Activated T-helper 17 cell treated with anti-CD3 and anti-CD28 coated beads, Interleukin-2, amount 50 U/mL, for 72 hours (primary cell): ENCODE measurements at places on chromosomes 2 and 18. TPM values are rescaled to one million over a fixed set of nuclear protein-coding genes. Genes with fewer than 3 reads are reported as not detected.
A peak's percentile ranks its signal among the peaks of the same experiment; 100 is the strongest.

TUBB8B gene
- total RNA-seq: 0.22 TPM

SCYGR4 gene
- total RNA-seq: not detected

GYPC gene
- total RNA-seq: 115 TPM

LGALSL gene
- 2.2 TPM for total RNA-seq

TP53I3 gene
- 2.7 TPM for total RNA-seq

CXCR1 gene
- not detected for total RNA-seq

SEPTIN10 gene
- 7.5 TPM for total RNA-seq

ANKRD30BL gene
- not detected for total RNA-seq

DNA sequence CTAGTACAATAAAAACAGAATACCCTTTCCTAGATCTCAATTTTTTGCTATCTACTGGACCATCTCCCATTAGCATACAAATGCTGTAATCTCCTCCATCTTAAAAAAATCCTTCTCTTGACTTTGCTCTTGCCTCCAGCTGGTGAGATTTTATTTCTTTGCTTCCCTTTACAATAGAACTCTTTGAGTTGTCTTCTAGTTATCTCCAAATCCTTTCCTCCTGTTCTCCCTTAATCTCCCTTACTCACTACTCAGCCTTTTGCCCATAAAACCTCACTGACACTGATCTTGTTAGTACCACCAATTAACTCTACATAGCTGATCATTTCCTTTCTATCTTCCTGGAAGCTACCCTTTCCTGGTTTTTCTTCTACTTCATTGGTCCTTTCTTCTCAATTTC, 63.5 kb upstream of the FRZB start:
- no peak for ATAC-seq

DNA sequence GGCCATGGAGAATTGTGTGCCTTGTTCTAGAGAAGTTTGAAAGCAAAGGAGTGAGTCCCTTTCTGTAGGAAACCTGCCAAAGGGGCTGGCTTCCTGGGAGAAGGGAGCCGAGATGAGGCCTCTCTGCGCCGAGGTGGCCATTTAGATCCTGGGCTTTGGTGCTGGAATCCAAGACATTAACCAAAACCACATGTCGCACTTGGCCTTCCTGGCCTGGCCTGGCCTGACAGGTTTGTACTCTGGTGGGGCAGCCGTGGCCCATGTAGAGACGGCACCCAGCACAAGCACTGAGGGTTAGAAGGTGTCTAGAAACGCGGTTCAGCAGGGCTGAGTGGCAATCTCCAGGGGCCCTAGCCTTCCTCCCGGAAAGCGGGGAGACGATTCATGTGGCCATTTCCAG, 7.1 kb downstream of the CNNM3 start:
- ATAC-seq: no peak

GRCh38 chr2:207334624-207335371, 169.1 kb upstream of the KLF7 start:
- ATAC-seq: peak; percentile 50

GRCh38 chr18:42839408-42839807, 276.1 kb downstream of the RIT2 start:
- no peak for ATAC-seq

GRCh38 chr2:54559593-54560145, 103.5 kb downstream of the SPTBN1 start:
- peak; percentile 9 for ATAC-seq

DNA sequence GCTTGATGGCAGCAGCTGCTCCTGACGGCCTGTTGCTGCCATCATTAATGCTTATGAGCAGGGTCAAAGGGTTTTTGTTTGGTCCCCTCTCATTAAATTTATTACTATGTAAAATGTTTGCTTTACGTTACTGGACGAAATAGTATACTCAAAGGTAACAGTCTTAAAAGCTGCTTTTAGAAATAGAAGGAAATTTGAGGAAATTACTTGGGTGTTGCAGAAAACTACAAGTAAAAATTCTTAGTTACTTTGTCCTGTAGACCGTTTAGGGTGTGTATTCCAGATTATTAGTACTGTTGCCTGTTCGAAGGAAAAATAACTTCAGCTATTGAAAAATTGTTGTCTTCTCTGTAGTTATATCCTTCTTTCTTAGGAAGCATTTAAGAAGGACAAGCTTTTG, 27.8 kb downstream of the DDX1 start:
- no peak for ATAC-seq

GRCh38 chr18:7618891-7619442, 51.9 kb downstream of the PTPRM start:
- ATAC-seq: no peak

- ATAC-seq: no peak
Observed at GRCh38 chr2:7089898-7090510, 172.8 kb downstream of the RNF144A start.

GRCh38 chr2:221347471-221347870, 224.6 kb downstream of the EPHA4 start:
- ATAC-seq: no peak

DNA sequence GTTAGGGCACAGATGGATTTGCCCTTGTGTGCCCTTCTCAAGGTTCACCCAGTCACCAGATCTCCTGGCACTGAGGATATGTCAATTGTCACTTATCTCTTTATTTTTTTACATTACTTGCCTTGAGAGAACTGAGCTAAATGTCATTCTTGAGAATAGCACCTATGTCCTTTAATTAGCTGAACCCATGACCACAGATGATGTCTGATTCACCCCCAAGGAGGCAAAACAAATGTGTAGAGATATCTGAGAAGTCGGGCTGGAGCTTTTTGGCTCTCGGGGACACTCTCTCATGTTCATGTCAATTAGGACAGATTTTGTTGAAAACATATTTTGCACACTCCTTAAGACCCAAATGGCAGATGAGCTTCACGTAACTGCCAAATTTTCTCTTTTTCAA, 171.4 kb upstream of the LRRTM1 start:
- ATAC-seq: no peak

DNA sequence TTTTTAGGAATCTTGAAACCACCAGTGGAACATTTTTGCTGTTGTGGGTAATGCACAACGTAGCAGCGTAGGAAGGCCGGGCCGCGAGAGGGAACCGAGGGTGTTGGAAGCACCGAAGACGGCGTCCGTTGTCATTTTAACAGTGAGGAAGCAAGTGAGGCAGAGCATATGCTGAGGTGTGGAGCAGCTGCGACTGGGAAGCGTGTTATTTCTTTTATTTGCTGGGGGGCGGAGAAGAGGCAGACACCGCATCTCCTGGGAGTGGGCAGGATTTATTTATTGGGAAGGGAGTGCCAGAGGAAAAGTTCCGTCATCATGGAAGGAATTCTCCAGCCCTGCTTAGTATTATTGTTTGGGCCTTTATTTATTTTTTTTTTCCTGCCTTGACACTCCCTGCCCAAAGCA, 232.8 kb downstream of the KLHL29 start:
- ATAC-seq: no peak

GRCh38 chr18:354471-354870, 86.6 kb upstream of the THOC1 start:
- no peak for ATAC-seq

DNA sequence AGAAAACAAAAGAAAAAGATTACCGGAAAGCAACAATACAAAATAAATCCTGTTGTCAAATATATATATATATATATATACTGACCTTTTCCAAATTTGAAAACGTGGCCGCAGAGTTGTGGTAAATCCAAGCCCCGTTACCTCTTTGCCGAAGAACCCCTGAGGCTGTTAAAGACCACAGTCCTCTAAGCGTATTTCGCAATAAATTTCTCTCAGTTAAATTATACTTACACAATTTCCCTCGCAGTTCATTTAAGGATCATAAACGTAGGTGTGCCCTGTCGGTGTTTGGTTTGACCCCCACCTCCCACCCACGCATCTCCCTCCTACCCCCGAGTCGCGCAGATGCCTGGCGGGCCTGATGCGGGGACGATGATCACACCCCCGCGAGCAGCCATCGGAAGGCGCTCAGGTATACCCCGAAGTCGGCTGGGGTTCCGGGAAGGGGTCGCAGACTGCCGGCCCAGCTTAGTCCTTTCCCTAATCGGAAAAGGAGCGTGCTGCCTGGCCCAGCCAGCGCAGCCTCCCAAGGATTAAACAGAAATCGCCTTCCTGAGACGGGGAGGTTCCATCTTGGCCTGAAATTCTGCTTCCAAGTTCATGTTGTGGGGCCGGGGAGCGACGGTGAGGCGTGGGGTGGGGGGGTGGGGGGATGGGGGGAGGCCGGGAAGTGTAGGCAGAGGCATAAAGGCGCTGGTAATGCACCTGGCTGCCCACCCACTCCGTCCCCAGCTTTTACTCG, 2.9 kb upstream of the MEIS1 start:
- no peak for ATAC-seq

GRCh38 chr2:147916067-147916466, 71.2 kb downstream of the ACVR2A start:
- ATAC-seq: no peak

DNA sequence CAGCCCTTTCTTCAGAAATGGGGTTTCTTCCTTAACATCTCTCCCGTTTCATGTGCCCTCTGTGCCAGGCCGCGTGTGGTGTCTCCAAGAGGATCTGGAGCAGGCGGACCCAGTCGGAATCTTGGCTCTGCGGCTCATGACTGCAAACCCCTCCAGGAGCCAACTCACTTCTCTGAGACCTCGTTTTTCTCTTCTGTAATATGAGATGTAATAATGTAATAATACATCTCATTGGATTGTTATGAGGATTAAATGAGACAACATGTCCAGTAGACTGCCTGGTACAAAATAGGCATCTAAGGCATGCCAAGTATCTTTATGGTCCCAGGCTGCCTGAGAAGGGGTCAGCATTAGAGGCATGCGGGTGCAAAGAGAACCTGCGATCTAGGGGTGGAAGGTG, 221.3 kb upstream of the REV1 start:
- no peak for ATAC-seq
